ENCODE measurements at places on chromosomes 5 and 9.

GRCh38 chr5:11588803-11589202 is 315.4 kb downstream of the CTNND2 start:
- DNase-seq = peak; percentile 15

DNA sequence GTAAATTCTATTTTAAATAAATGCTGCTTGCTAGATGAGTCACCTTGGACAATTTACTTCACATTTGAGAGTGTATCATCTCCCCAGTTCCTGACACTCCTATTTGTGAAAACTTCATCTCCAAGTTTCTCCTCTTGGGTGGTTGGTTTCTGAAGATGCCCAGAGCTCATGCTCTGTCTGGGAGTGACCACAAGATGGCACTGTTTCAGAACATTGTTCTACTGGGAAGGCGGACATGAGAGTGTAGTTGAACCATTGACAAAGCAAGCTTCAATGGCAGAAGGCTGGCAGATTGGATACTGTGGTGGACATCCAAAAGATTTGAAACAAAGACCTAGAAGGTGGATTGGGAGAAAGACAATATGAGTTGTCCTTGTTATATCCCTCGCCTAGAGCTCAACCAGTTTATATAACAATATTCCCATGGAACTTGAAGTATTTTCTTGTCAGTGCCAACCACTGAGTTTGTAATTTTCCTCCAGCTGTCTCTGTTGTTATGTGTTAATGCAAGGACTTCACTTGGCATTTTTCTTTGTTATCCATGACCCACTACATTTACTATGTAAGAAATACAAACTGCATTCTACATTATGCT is 234.3 kb upstream of the ANKH start:
- no peak for DNase-seq

- DNase-seq = no peak
Measured at GRCh38 chr5:83568186-83568585, 96.6 kb downstream of the VCAN start.

DNA sequence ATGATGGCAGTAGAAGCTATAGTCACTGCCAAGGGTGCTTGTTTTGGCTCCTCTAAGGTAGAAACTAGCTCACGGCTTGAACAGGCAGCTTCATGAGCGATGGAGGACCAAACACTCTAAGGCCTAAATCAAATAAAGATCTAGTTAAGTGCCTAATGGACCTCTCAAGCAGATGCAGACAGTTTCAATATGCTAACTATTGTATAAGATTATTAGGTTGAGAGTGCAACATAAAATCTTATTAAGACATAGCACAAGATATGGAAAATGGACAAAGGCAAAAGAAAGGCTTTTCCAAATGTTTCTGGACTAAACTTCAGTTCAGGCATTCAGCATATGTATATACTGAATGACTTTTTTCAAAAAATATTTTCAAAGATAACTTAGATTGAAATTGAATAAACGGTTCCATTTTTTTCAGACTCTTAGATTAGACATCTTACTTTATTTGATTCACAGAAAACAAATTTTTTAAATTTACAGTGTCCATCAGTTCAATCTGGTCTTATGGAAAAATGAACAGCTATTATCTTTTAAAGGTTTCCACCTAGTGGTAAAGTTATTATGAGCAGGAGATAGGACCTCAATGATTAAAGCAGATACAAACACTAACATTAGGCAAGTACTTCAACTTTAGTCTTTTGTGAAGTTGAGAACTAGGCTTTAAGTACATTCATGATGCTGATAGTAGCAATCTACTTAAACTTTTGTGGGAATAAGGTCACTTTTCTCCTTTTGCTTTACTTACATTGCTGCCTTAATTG is 1167.7 kb downstream of the MAT2B start:
- no peak for DNase-seq

GRCh38 chr5:138753794-138754698 is 821 bp downstream of the CTNNA1 start:
- DNase-seq = peak; percentile 97

DNA sequence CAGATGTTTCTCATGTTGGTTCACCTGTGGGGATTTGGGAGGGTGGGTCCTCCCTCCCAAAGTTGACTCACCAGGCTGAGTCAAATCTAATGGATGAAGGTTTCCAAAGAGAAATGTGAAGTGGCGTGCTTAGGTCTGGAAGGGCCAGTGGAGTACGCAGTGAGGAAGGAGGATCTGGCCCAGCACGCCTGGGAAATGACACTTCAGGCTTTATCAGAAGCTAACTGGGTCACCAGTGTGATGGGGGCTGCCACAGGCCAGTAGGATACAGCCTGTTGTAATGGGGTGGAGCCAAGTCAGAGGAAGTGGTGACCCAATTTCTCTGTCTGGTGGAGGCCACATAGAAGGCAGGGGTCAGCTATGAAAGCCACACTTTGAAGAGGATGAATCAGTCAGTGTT is 18.0 kb downstream of the POLR1E start:
- DNase-seq = no peak

DNA sequence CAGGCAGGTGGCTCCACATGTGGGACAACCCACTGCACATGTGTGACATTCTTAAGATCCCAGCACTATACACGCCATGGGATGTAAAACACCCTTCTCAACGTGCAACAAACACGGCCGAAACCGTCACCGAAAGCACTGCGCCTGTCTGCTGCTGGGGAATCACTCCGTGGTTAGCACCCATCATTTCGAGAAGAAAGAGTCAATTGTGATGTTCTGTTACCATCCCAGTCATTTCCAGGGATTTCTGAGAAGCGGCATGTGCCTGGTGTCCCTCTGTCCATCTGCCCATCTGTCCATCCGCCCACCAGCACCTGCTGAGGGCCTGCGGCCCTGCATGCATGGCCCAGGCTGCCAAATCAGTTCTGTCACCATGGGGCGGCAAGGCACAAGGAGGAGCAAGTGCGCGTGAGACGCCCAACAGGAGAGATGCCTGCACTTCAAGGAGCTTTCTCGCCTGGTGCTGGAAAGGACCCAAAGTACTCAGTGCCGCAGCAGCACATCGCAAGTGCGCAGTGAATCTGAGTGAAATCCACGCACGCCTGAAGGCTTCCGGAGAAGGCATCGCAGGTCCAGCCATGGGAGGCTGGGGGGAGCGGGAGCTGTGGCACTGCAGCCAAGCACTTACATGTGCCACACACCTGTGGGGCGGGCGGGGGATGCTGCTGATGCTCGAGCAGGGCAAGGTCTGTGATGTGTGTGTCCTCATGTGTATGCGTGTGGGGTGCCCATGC is 38.0 kb downstream of the VAV2 start:
- DNase-seq = no peak

- no peak for DNase-seq
Measured at GRCh38 chr9:87300915-87301314, 196.8 kb upstream of the DAPK1 start.

GRCh38 chr9:135342206-135343130 is 137.1 kb upstream of the PPP1R26 start:
- DNase-seq = no peak

DNA sequence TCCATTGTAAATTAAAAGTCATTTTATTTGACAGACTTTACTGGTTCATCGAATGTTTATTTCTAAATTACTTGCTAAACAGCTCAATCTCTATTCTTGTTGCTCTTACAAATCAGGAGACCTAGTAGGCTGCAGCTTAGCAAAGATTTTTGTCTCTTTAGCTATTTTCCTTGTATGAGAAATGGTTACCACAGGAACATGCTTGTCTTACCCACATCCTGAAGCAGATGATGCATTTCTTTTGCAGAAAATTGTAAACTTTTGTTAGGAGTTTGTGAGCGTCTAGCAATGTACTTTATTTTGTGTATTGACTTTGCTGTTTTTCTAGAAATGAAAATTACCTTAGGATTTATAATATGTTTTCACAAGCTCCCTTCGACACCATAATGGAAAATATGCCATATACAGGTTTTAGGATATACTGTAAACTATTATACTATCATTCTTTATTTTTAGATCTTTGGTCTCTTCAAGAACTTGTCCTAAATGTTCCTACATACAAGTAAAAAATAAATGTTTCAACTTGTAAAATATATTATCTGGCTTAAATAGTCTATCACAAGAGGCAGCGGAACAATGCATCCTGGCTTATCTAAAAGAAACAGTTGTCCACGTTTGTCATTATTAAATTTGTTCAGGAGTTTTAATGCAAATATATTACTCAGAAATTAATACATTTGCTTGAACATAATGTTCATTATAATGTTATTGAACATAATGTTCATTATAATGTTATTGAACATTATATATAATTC is 54.1 kb downstream of the SPEF2 start:
- no peak for DNase-seq

GRCh38 chr5:147101659-147102369 is 133.0 kb upstream of the STK32A start:
- DNase-seq = no peak

DNA sequence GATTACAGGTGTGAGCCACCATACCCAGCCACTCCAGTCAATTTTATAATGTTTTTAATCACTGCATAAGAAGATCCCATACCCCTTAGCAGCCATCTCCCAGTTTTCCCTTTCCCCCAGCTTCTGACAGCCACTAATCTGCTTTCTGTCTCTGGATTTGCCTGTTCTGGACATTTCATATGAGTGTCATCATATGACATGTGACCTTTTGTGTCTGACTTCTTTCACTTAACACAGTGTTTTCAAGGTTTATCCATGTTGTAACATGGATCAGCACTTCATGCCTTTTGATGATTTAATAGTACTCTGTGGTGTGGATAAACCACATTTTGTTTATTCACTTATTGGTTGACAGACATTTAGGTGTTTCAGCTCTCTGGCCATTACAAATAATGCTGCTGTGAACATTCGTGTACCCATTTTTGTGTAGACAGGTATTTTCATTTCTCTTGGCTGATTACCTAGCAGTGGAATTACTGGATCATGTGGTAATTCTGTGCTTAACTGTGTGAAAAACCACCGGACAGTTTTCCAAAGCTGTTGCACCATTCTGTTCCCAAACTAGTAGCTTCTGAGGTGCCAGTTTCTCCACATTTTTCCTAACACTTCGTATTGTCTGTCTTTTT is 8.6 kb downstream of the SUSD3 start:
- no peak for DNase-seq

GRCh38 chr9:134433101-134433500 is 106.8 kb downstream of the RXRA start:
- DNase-seq = no peak

GRCh38 chr5:22651355-22651754 is 201.8 kb downstream of the CDH12 start:
- DNase-seq = no peak

DNA sequence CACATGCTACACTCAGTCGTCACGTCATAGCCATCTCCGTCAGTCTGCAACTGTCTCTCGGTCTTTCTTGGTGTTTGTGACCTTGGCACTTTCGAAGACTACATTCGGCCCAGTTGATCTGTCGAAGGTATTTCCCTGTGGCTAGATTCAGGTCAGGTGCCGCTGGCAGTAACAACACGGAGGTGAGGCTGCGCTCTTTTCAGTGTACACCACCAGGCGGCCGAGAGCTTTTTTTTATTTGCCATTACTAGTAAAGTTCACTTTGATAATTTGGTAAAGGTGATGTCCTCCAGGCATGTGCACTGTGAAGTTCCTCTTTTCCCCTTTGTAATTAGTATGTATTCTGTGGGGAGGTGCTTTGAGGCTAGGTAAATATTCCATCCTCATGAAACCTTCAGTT is 49.7 kb downstream of the RNF130 start:
- no peak for DNase-seq

GRCh38 chr5:151205411-151205810 is 18.5 kb downstream of the CCDC69 start:
- DNase-seq = no peak

DNA sequence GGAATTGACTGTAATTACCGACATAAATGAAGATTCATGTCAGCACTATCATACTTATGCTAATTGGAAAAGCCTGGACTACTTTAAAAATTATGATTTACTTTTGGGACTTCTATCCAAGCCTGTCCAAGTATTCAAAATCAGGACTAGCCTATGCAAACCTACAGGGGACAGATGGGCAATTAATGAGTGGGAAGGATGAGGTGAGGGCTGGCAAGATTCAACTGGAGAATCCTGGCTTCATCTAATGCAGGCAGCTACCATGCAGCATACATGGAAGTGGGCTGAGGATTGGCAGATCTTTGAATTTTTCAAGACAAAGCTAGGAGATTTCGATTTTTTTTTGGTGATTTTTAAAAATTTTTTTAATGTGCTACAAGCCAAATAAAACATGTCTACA is 532.6 kb downstream of the CSNK1G3 start:
- DNase-seq = no peak

DNA sequence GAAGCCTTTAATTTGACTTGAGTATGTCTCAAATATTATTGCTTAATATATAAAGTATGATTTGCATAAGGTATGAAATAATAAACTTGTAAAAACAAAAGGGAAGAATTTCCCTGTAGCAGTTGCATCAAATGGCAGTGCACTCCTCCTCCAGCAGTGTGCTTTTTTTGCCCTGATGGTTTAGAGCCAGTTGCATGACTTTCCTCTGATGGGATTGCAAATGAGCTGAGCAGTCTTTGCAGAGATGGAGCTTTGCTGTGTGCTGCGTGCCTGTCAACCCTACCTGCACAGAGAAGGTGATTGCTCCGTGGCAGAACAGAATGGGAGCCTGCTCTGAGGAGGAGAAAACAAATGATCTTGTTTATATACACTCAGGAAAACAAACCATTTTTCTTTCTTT is 22.7 kb upstream of the CATSPER3 start:
- DNase-seq = no peak

DNA sequence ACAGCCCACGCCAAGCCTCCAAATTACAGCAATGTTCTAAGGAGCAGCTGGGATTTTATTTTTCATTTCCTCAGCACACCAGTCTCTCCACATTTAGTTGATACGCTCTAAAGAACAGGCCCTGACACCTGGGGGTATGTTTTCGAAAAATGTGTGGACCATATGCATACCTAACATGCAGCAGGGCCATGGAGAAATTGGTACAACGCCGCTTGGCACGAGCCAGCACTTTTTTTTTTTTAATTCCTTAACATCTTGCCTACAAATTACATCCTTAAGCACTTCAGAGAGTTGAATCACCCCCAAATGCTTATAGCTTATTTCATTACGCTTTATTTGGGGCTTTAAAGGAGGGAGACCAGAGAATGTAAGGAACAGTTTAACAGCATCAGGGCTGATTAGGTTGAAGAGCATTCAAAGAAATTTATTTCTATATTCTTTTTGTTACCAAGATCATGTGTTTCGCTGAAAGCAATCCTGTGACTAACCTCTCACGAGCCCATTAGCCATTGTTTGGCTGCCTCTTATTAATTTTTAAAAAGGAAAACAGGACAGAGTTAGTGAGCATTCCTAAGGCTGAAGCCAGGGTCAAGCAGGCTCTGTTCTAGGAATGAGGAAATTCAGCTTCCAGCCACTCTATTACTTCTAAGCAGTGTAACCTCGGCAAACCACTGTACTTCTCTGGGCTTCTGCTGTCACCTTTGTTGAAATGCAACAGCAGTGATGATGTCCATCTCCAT is 173.8 kb downstream of the ACTL7B start:
- DNase-seq = no peak

- DNase-seq = no peak
Measured at GRCh38 chr5:9496801-9497200, 49.1 kb downstream of the SEMA5A start.

GRCh38 chr5:32426440-32427151 is 17.9 kb downstream of the ZFR start:
- no peak for DNase-seq

Data from right kidney (tissue), 9 donors.